ENCODE measurements at places on chromosomes 1 and 21.

DNA sequence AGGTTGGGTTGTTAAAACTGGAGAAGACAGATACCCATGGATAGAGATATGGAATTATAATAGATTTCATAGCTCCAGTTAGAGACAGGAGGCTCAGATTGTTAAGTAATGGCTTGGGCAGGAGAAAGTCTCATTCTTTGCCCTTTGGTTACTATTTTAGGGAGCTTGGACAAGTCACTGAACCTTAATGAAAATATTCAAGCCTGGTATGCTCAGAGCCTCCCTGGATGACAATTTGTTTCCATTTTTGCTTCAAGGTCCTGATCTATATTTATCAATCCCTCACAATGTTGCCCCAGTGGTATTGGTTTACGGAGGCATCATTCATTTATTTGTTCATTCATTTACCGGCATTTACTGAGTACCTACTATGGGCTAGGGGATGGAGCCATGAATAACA, 37.5 kb downstream of the RCSD1 start:
- DNase-seq, result no peak

- no peak for DNase-seq
Observed at GRCh38 chr1:108584428-108584856, 24.5 kb downstream of the EEIG2 start.

- no peak for DNase-seq
Observed at GRCh38 chr1:11156441-11156840, 32.7 kb upstream of the ANGPTL7 start.

DNA sequence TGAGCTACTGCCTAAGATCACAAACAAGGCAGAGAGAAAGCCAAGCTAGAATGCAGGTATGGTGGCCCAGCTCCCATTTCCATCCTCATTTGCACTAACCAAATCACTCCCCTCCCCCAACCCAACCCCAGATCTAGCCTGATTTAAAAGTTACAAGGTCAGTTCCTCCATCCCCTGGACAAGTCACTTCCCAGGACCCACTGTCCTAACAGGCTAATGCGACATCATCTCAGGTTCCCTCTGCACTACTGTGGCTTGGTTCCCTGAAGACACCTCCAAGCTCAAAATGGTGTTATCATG, 2.4 kb downstream of the F11R start:
- no peak for DNase-seq

DNA sequence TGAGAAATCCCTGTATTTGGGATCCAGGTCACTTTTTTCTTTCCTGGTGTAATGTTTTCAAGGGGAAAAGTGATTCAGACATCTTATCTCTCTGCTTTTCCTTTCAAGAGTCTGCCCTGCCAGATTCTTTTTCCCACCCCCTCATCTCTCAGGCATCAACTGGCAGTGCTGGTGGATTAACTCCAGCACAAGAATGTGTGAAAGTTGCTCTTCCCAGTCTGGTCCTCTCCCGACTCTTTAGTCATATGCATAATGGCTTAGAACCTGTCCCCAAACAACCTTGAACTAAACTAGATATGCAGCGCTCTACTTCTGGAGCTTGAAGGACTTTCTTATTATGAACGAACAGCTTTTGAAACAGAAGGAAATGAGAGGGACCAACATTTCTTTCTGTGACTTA, 88.5 kb downstream of the SLC44A5 start:
- DNase-seq, result no peak

GRCh38 chr1:85326336-85326735, 49.9 kb upstream of the BCL10 start:
- DNase-seq, result no peak

- peak; percentile 68 for DNase-seq
Observed at GRCh38 chr21:33866826-33867225, 48.8 kb downstream of the ATP5PO start.

GRCh38 chr1:31985430-31985829, 28.2 kb upstream of the KHDRBS1 start:
- DNase-seq, result no peak

- DNase-seq, result no peak
Observed at GRCh38 chr1:208002078-208002477, 91.2 kb upstream of the CD34 start.

DNA sequence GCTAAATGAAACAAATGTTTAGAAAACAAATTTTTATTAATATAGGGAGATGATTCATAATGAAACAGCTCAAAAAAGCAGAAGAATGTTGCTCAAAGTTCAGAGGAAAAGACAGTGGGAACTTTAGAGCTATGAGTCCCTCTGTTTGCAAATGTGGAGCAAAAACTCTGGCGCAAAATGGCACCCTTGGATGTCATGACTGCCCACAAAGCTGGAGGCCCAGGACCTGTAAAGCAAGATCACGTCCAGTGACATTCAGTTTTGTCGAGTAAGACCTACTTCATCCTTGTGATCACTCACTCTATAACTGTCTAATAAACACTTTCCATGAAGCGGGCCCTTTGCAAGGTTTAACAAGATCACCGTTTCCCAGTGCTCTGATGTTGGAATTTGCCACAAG, 9.1 kb upstream of the EXO1 start:
- peak; percentile 47 for DNase-seq

Data from ELR (cell line).